H1 (cell line): ENCODE measurements at places on chromosomes 13 and 19. TPM values are rescaled to one million over a fixed set of nuclear protein-coding genes. Genes with fewer than 3 reads are reported as not detected.

DNA sequence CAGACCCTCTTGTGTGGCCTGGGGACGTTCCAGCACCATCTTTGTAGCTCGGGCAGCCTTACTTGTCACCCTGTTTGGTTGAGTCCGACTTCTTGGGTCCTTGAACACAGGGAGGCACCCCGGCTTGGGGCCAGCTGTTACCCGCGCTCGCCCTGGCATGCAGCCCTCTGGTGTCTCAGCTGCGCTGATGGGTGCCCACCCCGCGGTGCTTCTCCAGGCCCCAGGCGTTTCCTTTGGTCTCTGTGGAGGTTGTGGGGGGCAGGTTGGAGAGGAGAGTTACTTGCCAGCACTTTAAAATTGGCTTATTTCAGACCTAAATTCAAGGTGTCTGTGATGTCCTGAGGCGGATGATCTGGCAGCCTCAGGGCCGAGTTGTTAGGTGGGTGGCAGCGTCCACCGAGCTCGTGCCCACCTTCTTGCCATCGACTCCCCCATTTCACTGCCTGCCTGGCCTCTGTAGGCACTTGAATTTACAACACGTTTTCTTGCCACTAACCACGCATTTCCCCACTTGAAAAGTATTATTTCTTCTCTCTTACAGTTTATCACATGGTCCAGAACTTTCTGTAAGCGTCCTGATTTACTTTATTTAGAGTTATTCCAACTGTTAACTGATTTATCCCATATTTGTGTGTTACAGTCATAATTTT lies 16.9 kb downstream of the UBAC2 start:
- DNase-seq: peak; percentile 45

DNA sequence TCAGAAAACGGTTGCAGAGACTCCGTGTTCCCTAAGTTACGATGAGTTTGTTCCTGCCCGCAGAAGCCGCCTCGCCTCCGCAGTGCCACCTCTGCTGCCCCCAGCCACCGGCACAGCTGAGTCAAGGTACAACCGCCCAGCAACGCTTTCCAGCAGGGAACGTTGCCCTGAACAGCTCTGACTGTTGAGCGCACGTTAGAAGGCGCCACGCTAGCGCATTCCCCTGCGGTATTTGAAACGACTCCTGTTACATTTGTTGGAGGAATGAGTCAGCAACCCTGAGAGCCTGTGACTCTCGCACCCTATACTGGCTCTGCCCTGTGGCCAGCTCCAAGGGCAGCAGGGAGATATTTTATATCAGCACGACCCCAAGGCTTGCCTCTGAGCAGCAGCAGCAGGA lies 302.8 kb downstream of the TEX29 start:
- DNase-seq: no peak

GRCh38 chr19:4908781-4909155 lies 533 bp upstream of the UHRF1 start:
- peak; percentile 58 for DNase-seq

DNA sequence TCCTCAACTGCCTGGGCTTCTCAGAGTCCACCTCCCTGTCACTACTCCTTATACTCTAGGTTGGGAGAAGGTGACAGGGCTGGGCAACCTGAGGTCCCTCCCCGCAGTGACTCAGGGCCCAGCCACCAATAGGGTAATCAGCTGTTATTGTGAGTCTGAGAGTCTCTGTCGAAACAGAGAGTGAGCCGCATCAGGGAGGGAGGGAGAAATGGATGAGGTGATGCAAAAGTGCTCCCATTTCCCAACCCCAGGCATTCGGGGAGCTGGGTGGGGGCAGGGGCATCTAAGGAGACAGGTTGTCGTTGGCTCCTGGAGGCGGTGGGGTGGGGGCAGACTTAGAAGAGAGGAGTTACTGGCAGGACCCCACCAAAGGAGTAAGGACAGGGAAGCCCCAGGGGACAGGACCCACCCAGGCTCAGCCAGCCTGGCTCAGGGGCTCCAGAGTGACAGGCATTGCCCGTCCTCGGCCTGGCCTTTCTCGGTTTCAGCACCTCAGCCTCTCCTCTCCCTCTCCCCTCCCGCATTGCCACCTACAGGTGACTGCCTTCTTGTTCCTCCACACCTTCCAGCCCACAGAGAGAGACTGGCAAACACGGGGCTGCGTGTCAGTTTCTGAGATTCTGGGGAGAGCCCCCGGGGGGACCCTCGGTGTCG lies at the start of gene DMKN:
Gene DMKN, minus strand, starts transcription at position 22 of the 654 bp plus-strand sequence. CDS start 174 bp downstream, outside the sequence.
- no peak for DNase-seq

DNA sequence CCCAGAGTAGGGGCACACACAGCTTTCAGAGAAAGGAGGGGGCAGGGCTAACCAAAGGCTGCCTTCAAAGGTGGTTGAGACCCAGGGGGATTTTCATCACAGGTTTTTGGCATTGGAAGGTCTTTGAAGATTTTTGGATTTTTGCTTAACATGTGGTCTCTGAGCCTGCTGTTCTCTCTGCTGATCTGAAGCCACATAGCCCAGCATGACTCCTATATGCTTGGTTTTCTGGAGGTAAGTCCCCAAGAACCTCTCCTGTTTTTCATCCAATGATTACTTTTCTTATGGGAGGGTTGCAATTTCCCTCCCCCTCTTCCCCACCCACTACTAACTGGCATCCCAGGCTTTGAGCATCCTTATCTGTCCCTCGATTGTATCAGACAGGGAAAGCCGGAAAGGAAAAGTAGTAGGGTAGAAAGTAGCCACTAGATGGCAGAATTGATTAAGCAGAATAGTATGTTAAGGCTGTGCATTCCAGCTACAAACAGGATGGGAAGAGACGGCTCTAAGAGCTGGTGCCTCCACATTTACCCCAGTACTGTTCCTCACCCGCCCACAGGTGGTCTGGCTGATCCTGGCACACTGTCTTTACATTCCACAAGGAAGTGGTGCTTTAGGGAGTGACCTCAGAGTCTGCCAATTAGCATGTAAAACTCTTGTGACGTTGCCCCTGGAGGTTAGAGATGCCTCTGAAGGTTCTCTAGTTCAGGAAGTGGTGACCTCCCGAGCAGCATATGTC lies 218.9 kb upstream of the EDNRB start:
- DNase-seq: peak; percentile 57

DNA sequence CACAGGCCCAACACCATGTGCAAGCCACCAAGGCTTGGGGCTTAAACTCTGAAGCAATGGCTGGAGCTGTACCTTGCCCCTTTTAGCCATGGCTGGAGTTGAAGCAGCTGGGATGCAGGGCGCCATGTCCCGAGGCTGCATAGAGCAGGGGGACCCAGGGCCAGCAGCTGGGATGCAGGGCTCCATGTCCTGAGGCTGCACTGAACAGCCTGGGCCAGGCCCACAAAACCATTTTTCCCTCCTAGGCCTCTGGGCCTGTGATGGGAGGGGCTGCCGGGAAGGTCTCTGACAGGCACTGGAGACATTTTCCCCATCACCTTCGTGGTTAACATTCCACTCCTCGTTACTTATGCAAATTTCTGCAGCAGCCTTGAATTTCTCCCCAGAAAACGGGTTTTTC lies 10.8 kb downstream of the TRAPPC2B start:
- no peak for DNase-seq

GRCh38 chr13:94999871-95000270 lies 287.5 kb upstream of the SOX21 start:
- DNase-seq: no peak

The POGLUT2 gene
- polyA plus RNA-seq: 9.4 and 9.9 TPM in 2 replicates

The PDE4C gene
- polyA plus RNA-seq: 3.1 and 3.7 TPM in 2 replicates

The ERICH4 gene
- not detected in 2 replicates for polyA plus RNA-seq

The PPP1R13L gene
- polyA plus RNA-seq: 9.1 and 20.4 TPM in 2 replicates
